ENCODE measurements at places on chromosomes 5 and 9. TPM values are rescaled to one million over a fixed set of nuclear protein-coding genes. Genes with fewer than 3 reads are reported as not detected.

Gene FAT2
- 0.43 TPM for total RNA-seq

Gene LMAN2
- total RNA-seq: 52.3 TPM

Gene SHC3
- total RNA-seq: 5.7 TPM

Gene CDC20B
- 0.15 TPM for total RNA-seq

Gene OTP
- total RNA-seq: 1.4 TPM

Gene CDHR2
- 0.85 TPM for total RNA-seq

Gene CCL27
- not detected for total RNA-seq

Gene ZNF462
- 71.4 TPM for total RNA-seq

Gene FUT7
- 0.19 TPM for total RNA-seq

Gene C1QTNF2
- 0.19 TPM for total RNA-seq

Gene CD180
- 0.04 TPM for total RNA-seq

Gene MEF2C
- total RNA-seq: 44.7 TPM

Gene TTC33
- total RNA-seq: 25.5 TPM

Gene MEIKIN
- not detected for total RNA-seq

Gene PCDHGC5
- total RNA-seq: 2.1 TPM

Gene HEMGN
- total RNA-seq: not detected

Gene PCSK5
- total RNA-seq: 3.5 TPM

Gene POU4F3
- total RNA-seq: not detected

Gene SLC4A9
- not detected for total RNA-seq

Gene SURF4
- 104 TPM for total RNA-seq

Gene SNX18
- total RNA-seq: 19.2 TPM

Gene GRIA1
- 106 TPM for total RNA-seq

Data from motor neuron (in vitro differentiated cells).